ENCODE measurements at places on chromosomes 16 and 17.

DNA sequence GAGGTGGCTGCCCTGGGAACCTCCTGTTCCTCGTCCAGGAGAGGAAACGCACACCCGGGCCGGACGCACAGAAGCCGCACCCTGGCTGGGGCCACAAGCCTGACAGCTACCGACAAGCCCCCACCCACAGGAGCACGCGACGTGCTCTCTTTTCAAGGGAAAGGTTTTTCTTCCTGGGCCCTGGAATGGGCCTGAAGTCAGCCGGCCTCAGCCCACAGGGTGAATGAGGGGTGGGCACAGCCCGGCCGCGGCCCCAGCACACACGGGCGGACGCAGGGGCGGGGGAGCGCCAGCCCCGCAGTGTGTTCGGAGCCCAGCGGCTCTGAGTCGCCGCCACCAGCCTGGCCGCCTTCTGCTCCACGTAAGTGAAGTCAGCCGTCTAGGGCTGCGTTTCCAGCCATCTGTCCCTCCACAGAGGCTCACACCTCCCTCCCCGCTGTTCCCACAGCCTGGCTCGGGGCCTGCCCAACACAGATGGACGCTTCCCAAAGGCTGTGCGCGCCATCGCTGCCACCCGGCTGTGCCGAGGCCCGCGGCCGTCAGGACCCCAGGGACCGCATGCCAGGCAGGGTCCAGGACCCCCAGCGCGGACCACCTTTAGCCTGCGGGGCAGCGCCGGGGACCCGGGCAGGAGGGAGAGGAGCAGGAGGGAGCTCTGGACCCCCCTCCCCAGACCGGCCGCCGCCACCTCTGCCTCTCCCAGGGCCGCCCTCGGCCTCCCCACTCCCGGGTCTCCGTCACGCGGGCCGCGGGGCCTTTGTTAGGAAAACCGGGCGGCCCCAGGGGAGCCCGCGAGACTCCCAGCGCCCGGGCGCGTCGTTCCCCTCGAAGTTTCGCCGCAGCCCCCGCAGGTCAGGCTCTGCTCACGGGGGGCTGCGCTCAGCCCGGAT lies 36.8 kb downstream of the CBFA2T3 start:
- DNase-seq = no peak

DNA sequence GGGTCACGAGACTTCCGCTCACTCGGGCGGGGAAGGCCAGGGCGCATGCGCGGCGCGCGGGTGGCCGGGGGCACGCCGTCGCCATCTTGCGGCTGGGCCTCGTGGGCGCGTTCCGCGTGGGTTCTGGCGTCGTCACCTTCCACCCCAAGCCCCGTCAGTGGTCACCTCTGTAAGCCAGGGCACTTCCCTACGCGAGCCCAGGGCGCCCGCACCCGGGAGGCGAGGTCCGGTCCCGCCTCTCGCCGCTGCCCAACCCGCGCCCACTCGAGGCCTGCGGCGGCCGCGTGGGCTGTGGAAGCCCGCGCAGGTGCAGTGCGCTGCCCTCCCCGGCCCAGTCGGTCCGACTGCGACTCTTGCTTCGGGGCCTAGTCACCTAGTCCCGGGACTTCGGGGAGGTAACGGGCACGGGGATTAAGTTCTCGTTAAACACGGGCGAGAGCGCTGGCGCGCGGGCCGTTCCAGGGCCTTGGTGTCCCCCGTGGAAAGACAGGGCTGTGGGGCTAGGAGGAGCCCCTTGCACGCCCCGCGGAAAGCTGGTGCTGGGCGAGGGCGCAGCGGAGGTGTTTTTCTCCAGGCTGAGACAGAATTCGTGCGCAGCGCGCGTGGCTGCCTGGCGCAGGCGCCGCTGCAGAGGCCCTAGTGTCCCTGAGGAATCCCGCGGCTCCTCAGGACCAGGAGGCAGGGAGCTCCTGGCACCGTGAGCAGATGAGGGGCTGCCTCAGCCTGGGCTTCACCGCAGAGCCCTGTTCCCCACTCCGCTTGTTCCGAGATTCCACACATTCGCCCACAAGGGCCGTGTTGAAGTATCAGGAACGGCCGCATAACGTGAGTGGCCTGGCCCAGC lies 472 bp upstream of the ARHGDIA start:
- DNase-seq = no peak

DNA sequence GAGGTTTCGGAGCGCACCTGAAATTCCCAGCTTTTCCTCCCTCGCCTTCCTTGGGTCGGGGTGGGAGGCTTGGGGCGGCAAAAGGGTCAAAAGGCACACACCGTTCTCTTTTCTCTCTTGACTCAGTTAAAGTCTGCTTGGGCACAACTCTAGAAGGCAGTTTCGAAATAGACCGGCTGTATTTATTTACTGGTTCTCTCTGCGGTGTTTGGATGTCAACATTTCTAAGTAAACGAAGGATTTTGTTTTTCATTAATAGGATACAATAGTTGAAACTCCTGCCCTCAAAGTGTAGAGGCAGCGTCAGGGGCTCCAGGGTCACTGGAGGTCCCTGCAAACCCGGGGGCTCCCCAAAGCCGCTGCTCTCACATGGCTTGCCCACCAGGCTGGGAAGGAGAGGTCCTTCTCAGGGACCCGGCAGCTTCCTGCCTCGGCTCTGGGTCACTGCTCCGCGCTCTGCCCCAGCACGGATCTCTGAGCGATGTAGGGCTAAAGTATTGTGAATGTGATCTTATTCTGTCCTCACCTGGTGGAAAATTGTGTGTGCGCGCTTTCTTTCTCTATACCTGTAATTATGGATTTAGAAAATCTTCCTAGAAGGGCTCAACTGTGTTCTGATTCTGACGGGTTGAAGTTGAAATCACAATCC lies 952 bp downstream of the BMERB1 start:
- peak; percentile 14 for DNase-seq

- DNase-seq = no peak
Observed at GRCh38 chr17:75895370-75896155, 1.2 kb downstream of the TRIM65 start.

GRCh38 chr16:57178793-57179212 lies 7.0 kb downstream of the PSME3IP1 start:
- no peak for DNase-seq

DNA sequence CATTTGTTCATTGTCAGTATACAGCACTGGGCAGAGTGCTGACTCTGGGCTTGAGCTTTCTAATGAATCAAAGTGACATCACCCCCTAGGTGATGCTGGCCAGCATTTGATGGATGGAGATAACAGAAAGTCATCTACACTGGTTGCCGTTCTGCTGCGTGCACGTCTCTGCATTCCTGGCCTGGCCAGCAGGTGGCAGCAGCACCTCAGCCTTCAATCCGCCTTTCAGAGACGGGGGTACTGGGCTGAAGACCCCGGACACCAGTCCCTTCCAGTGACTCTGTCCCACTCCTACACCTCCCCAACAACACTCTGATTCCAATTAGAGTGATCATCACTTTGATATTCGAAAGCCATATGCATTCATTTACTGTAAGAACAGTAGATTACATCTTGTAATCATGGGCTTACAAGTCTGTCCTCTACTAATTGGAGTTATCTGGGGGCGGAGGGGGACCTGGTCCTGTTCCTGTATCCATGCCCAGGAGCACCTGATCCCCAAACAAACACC lies 6.0 kb downstream of the CPSF4L start:
- no peak for DNase-seq

DNA sequence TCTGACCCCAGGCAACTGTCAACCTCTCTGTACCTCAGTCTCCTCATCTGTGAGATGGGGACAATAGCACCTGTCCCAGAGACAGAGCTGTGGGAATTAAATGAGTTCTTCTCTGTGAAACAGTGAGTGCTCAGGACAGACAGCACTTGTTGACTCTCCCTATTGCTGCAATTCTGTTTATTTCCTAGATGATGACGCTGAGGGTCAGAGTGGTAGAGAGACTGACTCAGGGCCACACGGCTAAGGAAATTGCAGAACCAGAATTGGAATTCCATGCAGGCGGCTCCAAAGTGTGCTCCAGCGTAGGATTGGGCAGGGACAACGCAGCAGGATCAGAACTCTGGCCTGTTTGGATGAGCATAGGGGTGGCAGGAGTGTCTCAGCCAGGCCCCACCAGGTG lies 302.2 kb downstream of the C16orf95 start:
- DNase-seq = no peak

GRCh38 chr17:3594976-3595375 lies 14.2 kb downstream of the TRPV1 start:
- no peak for DNase-seq

DNA sequence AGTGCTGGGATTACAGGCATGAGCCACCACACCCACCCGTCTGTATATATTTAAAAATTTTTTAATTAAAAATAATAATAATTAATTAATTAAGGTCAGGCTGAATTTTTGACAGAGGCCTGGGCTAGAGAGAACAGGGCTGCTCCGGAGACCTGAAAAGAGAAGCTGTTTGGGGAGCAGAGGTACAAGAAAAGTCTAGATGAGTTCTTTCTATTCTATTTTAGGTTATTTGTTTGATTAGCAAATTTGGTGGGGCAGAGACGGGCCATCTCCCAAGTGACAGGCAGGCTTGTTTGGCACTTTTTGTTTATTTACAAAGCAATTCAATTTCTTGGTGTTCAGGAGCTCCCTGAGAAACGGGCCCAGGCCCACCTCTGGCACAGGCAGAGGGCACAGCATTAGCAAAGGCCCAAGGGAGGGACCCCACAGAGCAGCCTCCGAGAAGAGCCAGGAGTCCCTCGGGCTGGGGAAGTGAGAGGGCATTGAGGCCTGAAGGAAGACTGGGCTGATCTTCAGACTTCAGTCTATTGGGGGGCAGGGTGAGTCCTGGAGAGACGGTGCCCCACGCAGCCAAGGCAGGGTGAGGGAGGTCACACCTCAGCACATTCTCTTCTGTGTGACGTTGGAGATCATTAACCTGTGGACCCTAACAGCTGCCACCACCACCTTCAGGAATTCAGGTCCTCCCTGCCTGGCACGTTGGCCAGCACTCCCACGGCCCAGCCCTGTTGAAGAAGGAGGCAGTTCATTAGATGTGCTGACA lies 10.8 kb upstream of the RIPOR1 start:
- DNase-seq = no peak

DNA sequence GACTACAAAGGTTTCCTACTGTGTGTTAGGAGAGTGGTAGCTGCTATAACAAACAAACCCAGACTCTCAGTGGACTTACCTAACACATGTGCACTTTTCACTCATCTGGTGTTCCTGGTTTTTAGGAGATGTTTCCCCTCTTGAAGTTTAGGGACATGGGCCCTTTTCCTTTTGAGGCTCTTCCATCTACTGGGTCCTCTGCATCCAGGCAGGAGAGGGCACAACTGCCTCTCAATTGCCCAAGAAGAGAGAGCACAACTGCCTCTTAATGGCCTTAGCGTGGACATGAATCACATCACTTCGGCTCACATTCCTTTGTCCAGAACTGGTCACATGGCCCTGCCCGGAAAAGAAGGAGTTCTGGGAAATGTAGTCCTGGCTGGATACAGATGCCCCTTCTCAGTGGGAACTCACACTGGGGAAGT lies 9.8 kb upstream of the TNRC6C start:
- no peak for DNase-seq

- DNase-seq = no peak
Observed at GRCh38 chr17:13888056-13888609, 181.2 kb upstream of the COX10 start.

- no peak for DNase-seq
Observed at GRCh38 chr17:78719630-78720298, 62.3 kb downstream of the CYTH1 start.
